Urothelium cell line (cell line): ENCODE measurements at places on chromosomes 3 and 15.

DNA sequence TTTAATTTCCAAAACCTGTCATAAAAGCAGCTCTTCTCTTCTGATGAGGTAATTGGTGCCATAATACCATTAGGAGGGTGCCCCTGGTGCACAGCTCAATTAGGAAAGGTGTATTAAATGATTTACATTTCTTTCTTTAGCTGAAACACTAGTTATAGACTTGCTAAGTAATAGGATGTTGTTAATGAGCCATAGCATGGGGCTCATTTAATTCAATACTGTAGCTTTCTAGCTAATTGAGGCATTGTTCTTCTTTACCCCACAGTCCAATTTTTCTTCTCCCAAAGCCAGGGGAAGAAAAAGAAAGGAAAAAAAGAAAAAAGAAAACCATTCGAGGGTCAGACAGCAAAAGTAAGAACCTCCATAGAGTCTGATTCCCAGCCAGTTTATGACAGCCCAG lies 164.0 kb upstream of the HES1 start:
- DNase-seq: no peak

DNA sequence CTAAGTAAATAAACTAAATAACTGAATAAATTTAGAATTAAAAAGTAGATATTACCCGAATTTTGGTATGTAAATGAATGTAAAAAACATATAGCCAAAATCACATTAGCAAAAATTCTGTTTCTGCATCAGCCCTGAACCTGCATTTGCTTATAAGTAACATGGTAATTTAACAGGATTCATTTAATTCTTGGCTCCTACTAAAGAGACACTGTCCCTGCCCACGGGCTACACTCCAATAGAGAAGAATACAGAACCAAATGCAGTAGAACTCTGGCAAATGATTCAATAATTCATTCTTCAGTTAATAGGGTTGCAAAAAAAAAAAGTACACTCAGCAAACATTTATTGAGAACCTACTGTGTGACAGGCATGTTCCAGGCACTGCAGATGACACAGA lies 20.8 kb upstream of the CNBP start:
- no peak for DNase-seq

DNA sequence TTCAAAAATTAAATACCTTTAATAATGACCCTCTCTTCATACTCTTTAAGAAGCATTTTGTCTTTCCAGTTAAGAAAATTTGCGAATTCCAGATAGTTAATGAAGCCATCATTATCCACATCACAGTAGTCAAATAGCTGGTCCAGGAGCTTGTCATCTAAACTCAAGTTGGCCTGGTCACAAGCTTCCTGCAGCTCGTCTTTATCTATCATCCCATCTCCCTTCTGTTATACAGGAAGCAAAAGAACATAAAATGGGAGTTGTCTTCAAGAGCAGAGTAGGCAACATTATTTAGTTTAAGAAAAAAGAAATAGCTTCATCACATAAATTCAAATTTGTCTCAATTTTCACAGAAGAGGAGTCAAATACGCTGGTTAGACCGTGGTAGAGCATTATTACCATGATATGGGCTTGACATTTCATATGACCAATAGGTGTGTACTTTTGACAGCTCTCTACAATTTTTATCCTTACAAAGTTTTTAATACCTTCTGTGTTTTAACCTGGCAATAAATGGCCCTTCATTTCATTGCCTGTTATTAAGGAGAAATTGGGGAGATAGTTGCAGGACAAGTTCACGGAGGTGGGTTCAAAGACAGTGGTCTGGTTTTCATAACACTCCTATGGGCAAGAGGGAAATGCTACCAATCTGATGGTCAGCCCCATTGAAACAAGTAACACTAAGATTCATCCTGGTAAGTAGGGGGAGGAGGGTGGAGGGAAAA lies 45.4 kb downstream of the EFHB start:
- no peak for DNase-seq

- DNase-seq: no peak
Observed at GRCh38 chr15:79778378-79778990, 118.3 kb downstream of the MTHFS start.

- DNase-seq: no peak
Observed at GRCh38 chr3:13547591-13548371, 1.1 kb upstream of the FBLN2 start.

DNA sequence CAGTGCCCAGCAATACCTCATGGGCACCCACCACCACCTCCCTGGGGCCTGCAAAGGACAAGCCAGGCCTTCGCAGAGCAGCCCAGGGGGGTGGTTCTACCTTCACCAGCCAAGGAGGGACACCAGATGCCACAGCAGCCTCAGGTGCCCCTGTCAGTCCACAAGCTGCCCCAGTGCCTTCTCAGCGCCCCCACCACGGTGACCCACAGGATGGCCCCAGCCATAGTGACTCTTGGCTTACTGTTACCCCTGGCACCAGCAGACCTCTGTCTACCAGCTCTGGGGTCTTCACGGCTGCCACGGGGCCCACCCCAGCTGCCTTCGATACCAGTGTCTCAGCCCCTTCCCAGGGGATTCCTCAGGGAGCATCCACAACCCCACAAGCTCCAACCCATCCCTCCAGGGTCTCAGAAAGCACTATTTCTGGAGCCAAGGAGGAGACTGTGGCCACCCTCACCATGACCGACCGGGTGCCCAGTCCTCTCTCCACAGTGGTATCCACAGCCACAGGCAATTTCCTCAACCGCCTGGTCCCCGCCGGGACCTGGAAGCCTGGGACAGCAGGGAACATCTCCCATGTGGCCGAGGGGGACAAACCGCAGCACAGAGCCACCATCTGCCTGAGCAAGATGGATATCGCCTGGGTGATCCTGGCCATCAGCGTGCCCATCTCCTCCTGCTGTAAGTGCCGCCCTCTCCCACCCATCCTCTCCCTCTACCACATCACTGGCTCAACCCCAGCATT lies 19.2 kb upstream of the BFSP2 start:
- DNase-seq: no peak

DNA sequence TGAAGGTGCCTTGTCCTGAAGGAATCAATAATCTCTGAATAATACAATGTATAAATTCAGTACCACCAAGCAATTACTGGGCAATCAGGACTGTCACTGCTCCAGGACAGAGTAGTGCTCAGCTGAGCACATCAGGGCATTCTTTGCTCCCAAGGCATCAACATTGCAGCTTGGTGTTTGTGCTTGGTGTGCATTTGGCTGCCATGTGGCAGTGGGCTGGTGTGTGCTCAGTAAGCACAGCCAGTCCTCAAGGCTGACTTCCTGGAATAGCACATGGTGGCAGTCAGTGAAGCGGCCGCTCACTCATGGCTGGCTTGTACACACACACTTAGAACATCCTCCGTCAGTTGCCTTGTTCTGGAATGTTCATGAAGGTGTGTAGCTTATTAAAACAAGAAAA lies 217.0 kb downstream of the EPHB1 start:
- DNase-seq: no peak

- no peak for DNase-seq
Observed at GRCh38 chr3:143128227-143128955, 8.8 kb downstream of the CHST2 start.
